ENCODE measurements at places on chromosomes 7 and 10.
A peak's percentile ranks its signal among the peaks of the same experiment; 100 is the strongest.

DNA sequence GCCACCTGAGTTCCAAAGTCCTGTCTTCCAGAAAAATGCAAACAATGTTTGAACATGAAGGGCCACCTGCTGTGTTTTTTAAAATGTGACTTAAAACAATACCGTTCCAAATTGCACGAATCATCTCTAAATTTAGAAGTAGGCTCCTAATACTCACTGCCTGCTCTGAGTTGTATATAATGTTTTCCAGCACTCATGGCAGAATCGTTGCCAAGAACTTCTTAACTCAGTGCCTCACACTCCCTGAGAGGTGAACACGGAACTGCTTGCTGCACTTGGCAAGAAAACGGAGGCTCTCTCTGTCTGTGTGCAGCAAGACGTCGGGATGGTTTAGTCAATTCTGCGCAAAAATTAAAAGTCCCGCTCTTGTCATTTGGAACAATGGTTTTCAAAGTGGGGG is 757.3 kb upstream of the AUTS2 start:
- DNase-seq, result no peak

DNA sequence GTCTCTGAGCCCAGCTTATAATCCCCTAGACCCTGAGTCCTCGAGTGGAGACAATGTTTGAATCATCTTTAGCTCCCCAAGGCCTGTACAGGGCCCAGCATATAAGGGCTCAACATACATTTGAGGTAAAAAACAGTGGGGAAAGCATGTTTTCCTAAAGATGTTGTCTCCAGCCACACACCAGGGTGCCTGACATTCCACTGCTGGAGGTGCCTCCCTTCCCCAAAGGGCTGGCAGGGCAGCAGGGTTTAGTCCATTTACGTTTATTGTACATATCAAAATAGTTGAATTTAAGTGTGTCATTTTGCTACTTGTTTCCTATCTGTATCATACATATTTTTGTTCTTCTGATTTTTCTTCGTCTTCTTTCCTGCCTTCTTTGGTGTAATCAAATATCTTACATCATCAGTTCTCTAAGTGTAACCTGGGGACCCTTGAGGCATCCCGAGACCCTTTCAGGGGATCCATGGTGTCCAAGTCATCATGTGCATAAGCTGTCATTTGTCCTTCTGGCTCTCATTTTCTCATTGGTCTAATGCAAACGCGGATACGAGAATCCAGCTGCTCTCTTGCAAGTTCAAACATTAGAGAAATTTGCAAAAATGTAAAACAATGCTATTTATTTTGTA is 101.6 kb downstream of the PDGFA start:
- no peak for DNase-seq

- no peak for DNase-seq
Observed at GRCh38 chr7:2639695-2640481, 8.1 kb downstream of the TTYH3 start.

DNA sequence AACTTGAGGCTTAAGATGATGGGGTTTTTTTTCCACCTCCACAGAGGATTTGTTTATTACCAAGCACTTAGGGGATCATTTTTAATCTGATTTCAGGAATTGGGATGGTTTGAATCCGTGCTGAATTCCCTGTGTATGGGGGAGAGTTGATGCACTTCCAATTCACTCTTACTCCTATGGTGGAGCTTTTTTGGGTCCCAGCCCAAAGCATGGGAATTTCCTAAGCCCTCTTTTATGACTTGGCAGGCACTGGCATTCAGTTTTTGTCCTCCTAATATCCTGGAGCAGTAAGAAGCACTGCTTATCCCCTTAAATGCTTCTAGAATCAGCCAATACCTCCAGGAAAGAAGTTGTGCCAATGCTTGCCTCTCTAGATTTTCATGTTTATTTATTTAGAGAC is 78.7 kb downstream of the HYCC1 start:
- DNase-seq, result no peak

DNA sequence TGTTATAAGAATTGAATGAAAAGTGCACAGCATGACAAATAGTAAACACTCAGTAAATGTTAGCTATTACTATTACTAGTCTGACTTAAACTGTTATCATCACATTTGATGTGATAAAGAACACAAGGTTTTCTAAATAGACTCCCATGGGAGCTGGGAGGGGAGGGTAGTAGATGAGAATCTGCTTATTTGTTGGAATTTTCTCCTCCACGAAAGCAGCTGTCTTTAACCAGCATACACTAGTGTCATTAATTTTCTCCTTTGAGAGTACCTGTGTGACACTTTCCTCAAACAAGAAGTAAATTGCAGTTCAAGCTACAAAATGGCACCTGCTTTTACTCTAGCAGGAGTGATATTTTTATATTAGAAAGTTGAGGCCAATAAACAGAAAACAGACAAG is 200.1 kb downstream of the SKAP2 start:
- DNase-seq, result no peak

GRCh38 chr10:48774416-48775205 is 89.9 kb downstream of the WDFY4 start:
- no peak for DNase-seq

GRCh38 chr7:156169474-156170370 is 357.5 kb upstream of the SHH start:
- DNase-seq, result no peak

DNA sequence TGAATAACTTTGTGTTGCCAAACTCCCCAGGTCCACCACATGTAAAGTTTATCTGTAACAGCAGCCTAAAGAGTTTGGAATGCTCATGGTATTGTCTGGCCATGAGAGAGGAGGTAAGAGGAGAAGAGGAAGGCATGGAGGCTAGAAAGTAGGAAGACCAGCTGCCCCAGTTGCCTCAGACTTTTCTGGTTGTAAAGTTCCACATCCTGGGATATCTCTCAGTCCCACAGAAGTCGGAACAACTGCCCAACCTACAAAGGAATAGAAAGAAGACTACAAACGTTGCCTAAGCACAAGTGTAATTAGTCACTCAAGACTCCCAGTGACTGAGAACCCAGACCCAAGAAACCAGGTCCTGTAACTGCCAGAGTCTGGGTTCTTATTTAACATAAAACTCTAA is 47.3 kb downstream of the CREB3L2 start:
- DNase-seq, result no peak

- DNase-seq, result no peak
Observed at GRCh38 chr10:37992083-37992482, 15.6 kb upstream of the ZNF25 start.

- no peak for DNase-seq
Observed at GRCh38 chr10:3554121-3554522, 230.9 kb downstream of the KLF6 start.

DNA sequence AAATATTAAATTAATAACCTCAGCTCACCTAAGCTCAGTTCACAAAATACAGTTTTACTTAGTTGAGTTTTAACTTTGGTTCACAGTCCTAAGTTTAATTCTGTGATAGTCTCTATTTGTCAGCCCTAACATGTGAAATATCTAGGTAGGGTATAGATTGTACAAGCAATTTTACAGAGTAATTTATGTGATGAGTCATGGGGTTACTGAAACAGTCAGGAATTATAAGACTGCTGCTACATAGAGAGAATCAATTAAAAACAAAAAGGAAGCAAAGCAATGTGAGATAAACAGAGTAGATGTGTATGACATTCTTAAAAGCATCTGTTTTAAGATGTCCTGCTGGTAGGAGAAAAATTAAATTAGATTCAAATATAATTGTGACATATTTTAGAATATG is 1018.2 kb upstream of the KCND2 start:
- DNase-seq, result no peak

- no peak for DNase-seq
Observed at GRCh38 chr10:86335831-86336230, 30.8 kb downstream of the GRID1 start.

GRCh38 chr10:126851414-126852108 is 53.7 kb upstream of the DOCK1 start:
- no peak for DNase-seq

GRCh38 chr10:106217627-106218026 is 946.9 kb downstream of the SORCS1 start:
- no peak for DNase-seq

- no peak for DNase-seq
Observed at GRCh38 chr7:81339946-81340345, 421.1 kb upstream of the SEMA3C start.

- no peak for DNase-seq
Observed at GRCh38 chr7:66957595-66958290, 36.7 kb downstream of the TMEM248 start.

DNA sequence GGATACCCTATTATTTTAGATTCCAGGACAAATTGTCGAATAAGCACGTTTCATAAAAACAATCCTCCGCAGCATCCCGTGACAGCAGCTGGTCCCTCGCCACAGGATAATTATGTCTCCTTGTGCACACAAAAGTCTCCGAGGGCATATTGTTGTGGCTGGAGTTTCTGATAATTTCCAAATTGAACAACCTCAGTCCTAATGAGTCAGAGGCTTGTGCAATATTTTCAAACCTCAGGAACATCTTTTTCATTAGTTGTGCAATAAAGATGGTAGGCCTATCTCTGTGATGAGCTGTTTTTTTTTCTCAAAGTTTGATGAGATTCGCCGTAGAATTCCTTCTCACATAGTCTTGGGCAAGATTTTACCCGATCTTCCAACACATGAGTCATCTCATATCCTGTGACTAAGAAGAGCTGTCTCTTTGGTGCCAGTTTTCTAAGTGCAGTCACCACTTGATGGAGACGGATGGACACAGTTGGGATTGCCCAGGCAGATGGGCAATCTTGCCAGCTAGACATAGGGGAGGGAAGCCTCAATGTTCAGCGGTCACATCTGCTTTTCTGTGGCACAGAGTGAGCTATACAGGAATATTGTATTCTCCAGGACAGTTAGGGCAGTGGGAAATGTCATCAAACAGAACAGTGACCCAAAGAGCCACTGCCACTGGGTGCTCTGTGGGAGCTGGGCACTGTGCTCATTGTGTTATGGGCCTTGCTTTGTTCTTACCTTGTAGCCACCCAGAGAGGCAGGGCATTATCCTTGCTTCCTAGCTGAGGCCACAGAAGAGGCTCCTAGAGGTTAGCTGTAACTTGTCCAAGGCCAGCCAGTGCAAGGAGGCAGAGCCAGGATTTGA is 7.8 kb downstream of the HTRA1 start:
- DNase-seq, result no peak

DNA sequence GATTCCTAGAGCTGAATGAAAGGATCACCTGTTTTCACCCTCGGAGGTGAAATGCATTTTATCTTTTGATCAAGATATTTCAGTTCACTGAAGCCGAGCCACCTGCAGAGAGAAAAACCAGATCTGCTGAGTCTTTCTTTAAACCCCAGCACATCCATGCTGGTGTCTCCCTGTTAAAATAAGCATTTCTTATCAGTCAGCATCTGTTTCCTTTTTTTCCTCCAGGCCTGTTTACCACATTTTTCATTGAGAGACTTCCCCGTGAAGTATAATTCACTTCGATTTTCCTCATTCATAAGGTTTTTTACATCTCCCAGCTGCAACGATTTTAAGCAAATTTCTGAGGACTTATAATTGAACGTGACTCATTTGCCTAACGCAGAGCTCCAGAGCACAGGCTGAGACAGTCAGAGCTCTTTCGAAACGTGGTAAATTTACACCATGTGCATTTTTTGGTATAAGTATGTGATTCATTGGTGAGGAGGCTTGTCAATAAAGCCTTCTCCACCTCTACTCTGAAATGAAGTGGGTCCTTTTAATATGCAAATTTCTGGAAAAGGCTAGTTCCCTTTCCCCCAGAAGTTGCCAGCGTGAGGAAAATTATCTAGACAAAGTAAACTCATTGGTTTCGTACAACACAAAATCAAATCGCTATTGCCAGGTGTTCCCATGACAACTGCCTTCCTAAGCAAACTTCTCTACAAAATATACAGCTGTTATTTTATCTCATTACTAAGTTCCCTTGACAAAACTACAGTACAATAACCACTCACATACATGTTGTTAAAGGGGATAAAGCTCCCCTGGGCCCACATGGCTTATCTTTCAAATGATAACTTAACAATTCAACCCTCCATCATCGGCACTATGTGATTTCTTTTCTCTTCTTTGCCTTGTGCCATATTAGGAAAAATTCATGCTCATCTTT is 374.8 kb upstream of the AKR1E2 start:
- peak; percentile 84 for DNase-seq

DNA sequence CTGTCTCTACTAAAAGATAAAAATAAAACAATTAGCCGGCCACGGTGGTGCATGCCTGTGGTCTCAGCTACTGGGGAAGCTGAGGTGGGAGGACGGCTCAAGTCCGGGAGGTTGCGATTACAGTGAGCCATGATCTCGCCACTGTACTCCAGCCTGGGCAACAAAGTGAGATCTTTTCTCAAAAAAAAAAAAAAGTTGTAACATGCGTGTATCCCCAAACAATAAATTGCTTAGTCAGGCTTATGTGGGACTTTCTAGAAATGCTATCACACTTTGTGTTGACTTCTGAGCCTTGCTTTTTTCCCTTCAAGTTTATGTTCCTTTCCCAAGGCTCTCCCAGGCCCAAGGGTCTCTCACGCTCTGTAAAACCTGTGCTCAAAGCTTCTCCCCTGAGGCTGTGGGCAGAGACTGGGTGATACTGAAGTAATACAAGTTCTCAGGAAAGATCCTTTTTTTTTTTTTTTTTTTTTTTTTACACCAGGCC is 88.0 kb upstream of the TNS3 start:
- DNase-seq, result no peak

- DNase-seq, result no peak
Observed at GRCh38 chr7:155825336-155825735, 13.1 kb upstream of the SHH start.

- no peak for DNase-seq
Observed at GRCh38 chr7:16634271-16634738, 11.2 kb downstream of the ANKMY2 start.

DNA sequence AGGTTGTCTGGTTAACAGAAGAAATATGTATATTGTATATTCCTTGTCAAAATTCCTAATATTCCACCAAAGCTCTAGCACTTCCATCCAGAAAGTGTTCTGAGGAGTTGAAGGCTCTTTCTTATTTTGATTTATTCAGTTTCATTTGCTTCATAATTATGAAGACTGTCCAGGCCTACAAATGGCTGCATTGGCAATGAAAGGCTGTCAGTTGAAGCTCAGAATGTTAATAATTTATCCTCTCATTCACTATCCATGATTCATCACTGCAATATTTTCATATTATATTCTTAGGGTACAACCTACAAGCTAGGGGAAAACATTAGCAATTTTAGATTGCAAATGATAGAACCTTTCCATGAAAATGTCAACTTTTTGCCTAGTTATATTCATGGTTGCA is 57.3 kb downstream of the ARID5B start:
- DNase-seq, result no peak
